Stimulated activated CD4-positive, alpha-beta T cell treated with anti-CD3 and anti-CD28 coated beads, TNF-alpha, amount 100 ng/mL, for 48 hours (primary cell): ENCODE measurements at places on chromosomes 16 and 17.

- no peak for DNase-seq
Measured at GRCh38 chr16:55297910-55298479, 26.0 kb upstream of the IRX6 start.

GRCh38 chr17:45681706-45682105 lies 102.4 kb upstream of the CRHR1 start:
- no peak for DNase-seq

DNA sequence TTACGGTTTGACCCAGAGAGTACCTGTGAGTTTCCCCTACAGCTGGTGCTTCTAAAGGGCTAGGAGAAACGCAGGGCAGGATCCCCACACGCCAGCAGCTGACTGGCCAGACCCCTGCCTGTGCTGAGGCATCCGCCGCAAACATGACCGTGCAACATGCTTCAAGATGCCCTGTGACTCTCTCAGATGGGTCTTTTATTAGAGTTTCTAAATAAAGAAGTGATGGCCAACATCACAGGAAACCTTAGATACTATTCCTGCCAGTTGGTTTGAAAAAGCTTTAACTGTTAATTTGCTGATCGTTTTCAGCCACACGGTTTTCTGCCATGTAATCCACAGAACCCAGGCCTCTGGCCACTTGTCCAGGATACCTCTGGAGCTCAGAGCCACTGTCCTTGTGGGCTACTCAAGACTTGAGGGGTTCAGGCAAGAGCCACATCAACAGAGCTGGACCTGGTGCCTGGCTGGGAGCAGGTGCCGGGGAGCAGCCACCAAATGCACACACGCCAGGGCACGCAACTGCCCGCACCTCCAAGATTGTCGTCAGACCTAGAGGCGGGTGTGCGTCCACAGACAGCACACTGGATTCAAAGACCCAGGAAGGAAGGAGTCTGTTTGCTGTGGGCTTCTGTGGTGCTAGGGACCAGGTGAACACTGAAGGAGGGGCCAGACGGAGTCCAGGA lies 118.4 kb downstream of the ZNF778 start:
- no peak for DNase-seq

GRCh38 chr16:30528799-30529457 lies 2.6 kb upstream of the ZNF768 start:
- DNase-seq, result no peak

- DNase-seq, result peak; percentile 51
Measured at GRCh38 chr17:80866050-80866793, 125.4 kb upstream of the CHMP6 start.

DNA sequence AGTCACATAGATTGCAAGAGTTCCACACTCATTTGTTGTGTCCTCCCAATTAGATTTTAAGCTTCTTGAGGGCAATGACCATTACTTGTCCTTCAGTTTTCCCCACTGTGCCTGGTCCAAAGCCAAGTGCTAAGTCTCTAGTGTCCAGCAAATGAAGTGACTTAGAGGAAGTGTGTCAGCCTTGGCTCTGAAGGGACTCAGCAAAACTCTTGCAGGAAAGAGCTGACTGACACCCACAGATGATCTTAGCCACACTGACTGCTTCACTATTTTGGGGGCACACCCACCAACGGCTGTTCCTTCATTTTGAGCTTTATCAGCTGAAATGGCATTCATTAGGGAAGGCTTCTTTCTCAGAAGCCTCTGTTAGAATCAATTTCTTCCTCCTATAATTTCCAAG lies 358.1 kb downstream of the UTP18 start:
- no peak for DNase-seq

GRCh38 chr17:58232707-58233156 lies 5.7 kb upstream of the LPO start:
- peak; percentile 20 for DNase-seq

- no peak for DNase-seq
Measured at GRCh38 chr17:57744195-57745170, 616 bp downstream of the CCDC182 start.

DNA sequence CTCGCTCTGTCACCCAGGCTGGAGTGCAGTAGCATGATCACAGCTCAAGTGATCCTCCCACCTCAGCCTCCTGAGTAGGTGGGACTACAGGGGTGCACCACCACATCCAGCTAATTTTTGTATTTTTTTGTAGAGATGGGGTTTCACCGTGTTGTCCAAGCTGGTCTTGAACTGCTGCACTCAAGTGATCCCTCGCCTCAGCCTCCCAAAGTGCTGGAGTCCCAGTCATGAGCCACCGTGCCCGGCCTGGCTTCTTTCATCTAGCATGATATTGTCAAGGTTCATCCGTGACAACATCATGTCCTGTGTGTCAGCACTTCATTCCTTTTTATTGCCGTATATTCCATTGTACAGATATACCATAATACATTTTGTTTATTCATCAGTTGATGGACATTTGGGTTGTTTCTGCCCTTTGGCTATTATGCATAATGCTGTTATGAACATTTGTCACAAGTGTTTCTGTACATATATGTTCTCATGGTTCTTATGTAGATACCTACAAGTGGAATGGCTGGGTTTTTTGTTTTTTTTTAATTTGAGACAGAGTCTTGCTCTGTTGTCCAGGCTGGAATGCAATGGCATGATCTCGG lies 3.4 kb upstream of the GHDC start:
- no peak for DNase-seq

DNA sequence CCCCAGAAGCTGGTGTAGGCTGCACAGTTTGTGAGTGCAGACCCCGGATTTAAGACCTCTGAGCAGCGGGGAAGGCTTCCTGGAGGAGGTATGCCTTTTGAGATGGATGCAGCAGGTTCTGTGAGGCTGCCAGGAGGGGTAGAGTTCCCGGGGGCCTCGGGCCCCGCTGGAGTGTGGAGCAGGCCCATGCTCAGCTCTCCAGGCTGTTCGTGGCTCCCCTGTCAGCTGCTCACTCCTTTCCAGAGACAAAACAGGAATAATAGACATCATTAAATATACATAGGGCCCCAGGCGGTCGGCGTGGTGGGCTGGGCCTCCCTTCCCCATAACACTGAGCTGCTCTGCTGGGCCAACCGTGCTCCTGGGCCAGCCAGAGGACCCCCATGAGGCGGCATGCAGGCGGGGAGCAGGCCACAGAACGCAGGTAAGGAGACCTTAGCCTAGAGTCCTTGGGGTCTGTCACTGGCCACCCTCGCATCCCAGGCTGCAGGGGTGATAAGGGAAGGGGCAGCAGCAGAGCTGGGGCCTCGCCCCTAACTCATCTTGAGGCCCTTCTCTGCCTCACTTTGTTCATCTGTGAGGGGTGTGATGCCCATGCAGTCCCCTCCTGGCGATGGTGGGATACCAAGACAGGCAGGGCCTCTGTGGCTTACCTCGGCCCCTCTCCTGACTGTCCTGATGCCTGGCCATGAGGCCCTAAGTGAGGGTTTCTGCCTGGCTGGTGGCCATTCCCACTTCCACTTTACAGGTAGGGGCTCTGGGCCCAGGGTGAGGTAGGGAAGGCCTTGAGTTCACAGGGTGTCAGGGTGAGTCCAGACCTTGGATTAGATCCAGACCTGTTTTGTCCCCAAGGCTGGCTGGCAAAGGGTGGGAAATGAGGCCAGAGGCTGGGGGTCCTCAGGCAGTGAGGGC lies at the start of gene MYO15A:
TSS of gene MYO15A (plus strand) at position 356 of the 912 bp plus-strand sequence. CDS start 10,045 bp downstream, outside the sequence.
- no peak for DNase-seq

- peak; percentile 45 for DNase-seq
Measured at GRCh38 chr17:77666881-77667395, 291.6 kb upstream of the TNRC6C start.

GRCh38 chr16:48409839-48410632 lies 24.8 kb upstream of the SIAH1 start:
- DNase-seq, result no peak

- no peak for DNase-seq
Measured at GRCh38 chr16:80120899-80121521, 419.8 kb upstream of the DYNLRB2 start.

DNA sequence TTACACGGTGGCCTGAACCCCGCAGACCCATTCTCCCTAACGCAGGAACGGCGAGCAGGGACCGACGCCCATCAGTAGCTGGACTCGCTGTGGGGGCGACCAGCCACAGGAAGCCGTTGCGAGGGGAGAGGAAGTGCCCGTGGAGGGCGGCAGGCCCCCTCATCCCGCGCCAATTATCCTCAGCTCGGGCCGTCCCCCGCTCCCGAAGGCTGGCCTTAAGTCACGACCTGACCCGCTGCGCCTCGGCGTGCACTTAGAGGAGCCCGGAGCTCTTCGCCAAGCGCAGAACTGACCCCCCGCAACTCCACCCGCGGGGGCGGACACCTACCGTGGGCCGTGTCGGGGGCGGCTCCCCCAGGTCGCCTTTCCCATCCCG lies 401 bp downstream of the ARL16 start:
- no peak for DNase-seq

DNA sequence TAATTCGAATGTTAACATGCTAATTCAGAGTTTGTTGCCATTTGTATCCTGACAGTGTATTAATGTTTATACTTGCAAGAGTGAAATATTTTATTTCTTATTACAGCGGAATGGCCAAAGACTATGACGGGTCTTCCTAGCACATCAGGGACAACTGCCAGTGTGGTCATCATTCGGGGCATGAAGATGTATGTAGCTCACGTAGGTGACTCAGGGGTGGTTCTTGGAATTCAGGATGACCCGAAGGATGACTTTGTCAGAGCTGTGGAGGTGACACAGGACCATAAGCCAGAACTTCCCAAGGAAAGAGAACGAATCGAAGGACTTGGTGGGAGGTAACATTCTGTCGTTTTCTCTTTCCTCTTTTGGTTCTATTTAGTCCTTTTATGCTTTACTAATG lies 23.4 kb downstream of the PPM1D start:
- no peak for DNase-seq

DNA sequence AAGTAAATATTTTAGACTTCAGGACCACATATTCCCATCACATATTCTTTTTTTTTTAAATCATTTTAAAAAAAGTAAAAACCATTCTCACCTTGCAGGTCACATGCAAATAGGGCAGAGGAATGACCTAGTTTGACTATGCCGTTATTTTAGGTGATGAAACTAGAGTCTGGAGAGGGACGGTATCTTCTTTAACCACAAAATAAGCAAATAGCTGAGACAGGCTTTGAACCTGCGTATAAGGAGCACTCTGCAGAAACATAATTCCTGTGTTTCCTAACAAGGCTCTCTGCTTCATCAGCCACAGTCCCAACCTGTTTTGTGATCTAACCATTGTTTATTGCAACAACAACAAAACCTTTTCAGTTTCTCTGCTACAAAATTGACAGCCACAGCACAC lies 121.5 kb downstream of the PCTP start:
- no peak for DNase-seq

DNA sequence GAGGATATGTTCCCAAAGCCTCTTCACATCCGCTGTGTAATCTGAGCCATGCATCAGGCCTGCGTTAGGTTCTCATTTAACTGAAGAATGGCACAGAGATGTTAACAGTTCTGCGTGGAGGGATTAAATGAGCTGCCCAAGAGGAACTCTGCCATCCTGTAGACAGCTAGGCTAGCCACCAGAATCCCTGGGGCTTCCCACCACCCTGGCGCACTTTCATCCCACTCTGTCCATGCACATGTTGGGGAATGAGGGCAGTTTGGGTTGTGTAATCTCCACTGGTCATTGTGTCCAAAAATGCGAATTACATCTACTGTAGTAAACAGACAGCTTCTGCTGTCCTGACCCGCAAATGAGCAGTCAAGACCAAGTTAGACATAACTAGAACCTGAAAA lies 1.0 kb upstream of the GLG1 start:
- no peak for DNase-seq

- no peak for DNase-seq
Measured at GRCh38 chr17:30519707-30520106, 42.5 kb downstream of the GOSR1 start.

GRCh38 chr16:64295466-64295865 lies 826.4 kb downstream of the CDH11 start:
- DNase-seq, result no peak

- DNase-seq, result no peak
Measured at GRCh38 chr17:74485022-74485743, 18.7 kb downstream of the CD300A start.

- peak; percentile 70 for DNase-seq
Measured at GRCh38 chr17:40602445-40603443, 37.5 kb upstream of the CCR7 start.
